ENCODE measurements at places on chromosomes 16 and 17.

- no peak for DNase-seq
Measured at GRCh38 chr16:50207652-50208051, 54.5 kb downstream of the TENT4B start.

DNA sequence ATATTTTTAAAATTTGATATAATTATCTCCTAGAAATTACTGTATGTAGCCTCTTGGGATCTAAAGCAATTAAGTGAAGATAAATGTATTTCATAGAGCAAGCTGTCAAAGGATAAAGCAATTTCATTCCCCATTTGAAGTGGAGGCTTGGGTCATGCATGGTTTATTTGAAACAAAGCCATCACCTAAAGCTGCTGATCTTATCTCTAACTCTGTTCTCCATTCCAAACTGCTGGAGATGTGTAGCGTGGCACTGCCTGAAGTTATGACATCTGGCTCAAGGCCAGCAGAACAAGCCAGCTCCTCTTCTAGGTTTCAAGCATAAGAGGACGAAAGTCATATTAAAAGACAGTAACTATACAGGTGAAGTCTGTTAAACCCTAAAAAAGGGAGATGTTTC, 83.9 kb downstream of the HIC1 start:
- DNase-seq: no peak

- no peak for DNase-seq
Measured at GRCh38 chr16:28504707-28505404, 1.8 kb downstream of the IL27 start.

GRCh38 chr17:58107306-58107705, 24.1 kb downstream of the DYNLL2 start:
- no peak for DNase-seq

DNA sequence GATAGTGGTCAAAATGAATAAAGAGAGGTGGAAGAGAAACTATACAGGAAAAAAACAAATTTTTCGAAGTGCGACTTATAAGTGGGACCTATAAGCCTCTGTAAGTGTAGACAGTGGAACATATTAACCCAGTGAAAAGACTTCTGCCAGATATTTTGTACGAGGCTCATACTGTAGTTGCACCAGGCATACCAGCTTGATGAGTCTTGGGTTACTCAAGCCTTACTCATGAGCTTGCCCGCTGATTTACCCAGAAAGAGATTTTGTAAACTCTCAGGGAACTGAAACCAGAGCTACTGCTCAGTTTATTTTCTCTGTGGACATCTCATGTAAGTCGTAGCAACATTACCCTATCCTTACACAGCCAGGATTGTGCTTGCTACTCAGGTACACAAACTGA, 708.0 kb upstream of the SOX9 start:
- DNase-seq: no peak

DNA sequence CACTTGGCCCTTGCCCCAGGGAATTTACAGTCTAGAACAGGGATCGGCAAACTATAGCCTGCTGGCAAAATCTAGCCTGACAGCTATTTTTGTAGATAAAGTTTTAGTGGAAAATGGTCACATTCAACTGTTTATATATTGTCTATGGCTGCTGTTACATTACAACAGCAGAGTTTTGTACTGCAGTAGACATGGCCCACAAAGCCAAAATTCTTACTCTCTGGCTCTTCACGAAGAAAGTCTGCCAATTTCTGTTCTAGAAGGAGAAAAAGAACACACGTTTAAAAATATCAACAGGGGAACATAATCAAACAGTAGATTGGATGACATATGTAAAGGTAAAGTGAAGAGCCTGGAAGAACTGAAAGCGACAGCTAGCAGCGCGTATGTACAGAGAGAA, 33.2 kb upstream of the CCDC182 start:
- no peak for DNase-seq

- no peak for DNase-seq
Measured at GRCh38 chr17:15157051-15157450, 108.1 kb downstream of the PMP22 start.

- DNase-seq: peak; percentile 72
Measured at GRCh38 chr16:4474192-4474961, at the start of gene NMRAL1. Gene NMRAL1 (minus strand): TSS chr16:4474625. CDS start chr16:4474132, 493 bp downstream.

- no peak for DNase-seq
Measured at GRCh38 chr17:58382108-58382871, 30.3 kb upstream of the SUPT4H1 start.

DNA sequence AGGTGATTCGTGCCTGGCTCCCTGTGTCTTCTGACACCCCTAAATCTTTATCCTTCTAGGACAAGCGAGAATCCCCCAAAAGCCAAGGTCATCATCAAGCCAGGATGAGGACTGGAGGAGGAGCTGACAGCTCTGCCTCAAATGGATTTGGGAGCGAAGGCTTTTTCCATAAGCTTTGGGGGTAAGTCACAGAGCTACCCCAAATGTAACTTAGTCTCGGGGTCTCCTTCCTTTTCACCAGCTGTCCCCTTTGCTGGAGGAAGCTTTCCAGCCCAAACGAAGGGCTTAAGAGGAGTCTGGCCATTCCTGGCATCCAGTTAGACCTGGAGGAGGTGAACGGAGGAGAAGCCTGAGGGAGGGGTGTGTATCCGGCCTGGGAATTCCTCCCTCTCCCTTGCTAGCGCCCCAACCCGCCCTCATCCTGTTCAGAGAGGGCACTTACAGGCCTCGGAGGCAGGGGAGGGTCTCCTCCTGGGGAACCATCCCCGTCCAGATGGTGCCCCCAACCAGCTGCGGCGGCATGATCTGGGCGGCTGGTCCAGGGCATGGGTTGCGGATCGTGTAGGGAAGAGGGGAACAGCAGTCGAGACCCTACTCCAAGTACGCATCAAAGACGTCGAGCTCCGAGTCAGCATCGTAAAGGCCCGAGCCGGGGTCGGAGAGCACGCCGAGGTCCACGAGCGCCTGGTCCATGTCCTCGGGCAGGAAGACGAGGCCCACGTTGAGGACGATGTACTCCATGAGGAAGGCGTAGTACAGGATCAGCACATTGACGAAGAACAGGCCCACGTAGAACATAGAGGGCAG, 938 bp downstream of the DEXI start:
- no peak for DNase-seq

DNA sequence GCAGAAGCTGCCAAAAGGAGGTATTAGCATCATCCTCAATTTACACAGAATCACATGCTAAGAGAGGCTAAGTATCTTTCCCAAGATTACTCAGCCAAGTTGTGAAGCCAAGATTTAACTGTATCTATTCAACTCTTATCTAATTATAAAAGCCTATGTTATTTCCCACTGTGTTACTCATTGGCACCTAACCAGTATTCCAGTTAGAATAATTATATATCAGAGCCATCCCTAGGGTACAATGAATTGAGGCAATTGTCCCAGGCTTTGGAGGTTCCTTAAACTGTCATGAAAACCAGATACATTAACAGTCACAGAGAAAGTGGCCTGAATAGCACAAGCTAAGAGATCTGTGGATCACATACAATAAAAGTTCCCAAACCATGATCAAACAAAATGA, 10.9 kb upstream of the AMFR start:
- no peak for DNase-seq

DNA sequence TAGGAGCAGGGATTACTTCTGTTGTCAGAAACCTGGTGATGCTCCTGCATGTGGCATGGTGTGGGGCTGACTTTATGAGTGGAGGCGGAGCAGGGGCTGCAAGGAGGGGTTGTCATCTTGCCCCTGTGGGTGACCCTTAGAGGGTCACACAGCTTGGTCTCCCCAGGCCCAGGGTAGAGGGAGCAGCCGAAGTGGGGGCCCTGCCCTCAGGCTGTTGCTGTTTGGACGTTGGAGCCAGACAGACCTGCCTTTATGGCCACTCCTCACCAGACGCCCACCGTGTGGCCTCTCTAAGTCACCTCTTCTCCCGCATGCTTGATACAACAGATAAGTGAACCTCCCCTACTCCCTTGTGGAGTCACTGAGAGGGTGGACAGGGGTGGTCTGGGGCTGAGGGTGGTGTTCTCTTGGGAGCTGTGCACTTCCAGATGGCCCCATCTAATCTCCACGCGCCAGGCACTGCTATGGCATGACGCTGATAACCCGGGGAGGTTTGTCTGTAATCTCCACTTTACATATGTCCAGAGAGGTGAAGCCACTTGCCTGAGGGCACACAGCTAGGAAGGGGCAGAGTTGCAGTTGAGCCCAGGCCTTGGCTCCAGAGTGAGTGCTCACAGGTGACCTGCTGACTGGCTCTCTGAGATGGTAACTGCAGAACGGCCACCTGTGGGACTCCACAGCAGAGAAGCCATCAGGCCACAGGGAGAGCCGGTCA, 10.0 kb downstream of the MAP2K3 start:
- no peak for DNase-seq

DNA sequence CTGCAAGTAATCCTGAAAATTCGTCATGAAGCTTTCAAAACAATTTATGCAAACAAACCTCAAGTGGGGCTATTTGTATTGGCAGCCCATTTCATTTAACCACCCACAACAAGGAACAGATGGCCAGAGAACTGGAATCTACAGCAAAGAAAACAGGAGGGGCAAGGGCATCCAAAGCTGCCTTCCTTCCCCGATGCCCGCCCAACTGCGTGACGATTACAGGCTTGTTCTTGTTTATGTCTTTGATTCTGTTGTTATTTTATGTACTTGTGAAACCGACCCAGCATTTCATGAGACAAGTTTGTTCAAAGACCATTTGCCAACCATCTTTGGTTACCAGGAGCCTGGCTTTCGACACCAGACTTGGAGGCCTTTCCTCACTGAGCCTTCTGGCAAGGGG, 59.1 kb upstream of the IRX6 start:
- DNase-seq: no peak

DNA sequence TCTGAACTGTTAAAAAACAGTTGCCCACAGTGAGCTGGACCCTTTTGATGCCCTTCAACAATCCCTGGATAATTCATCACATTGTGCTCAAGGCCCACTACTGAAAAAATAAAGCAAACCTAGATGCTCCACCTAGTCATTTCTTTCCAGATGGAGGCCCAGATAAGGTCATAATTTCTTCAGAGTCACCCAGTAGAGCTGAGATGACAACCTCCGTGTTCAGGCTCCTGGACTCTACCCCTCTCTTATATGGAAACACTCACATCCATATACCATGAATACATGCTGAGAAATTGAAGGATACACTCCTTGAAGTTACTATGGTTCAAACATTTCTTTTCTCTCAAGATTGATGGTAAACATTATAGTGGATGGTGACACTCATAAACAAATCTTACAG, 2.7 kb upstream of the ABCA3 start:
- no peak for DNase-seq

DNA sequence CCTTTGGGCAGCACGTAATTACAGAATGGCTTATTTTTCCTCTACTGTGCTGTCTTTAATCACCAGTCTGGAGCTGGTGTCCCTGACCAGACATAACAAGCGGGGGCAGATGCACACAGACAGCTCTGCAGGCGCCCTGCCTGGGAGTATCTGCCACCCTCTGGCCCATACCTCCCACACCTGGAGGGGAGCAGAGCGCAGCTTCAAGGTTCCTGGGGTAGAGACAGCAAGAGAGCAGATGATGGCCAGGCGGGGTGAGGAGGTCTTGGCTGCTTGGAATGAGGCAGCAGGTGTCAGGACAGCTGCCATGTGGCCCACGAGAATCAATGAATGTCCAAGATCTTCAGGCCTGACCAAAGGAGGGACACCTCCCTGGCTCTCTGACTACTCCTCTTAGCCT, 23.8 kb downstream of the TMEM94 start:
- no peak for DNase-seq

- no peak for DNase-seq
Measured at GRCh38 chr17:16422416-16422815, 7.0 kb downstream of the TRPV2 start.

- no peak for DNase-seq
Measured at GRCh38 chr17:74125156-74125555, 78.3 kb upstream of the RPL38 start.

DNA sequence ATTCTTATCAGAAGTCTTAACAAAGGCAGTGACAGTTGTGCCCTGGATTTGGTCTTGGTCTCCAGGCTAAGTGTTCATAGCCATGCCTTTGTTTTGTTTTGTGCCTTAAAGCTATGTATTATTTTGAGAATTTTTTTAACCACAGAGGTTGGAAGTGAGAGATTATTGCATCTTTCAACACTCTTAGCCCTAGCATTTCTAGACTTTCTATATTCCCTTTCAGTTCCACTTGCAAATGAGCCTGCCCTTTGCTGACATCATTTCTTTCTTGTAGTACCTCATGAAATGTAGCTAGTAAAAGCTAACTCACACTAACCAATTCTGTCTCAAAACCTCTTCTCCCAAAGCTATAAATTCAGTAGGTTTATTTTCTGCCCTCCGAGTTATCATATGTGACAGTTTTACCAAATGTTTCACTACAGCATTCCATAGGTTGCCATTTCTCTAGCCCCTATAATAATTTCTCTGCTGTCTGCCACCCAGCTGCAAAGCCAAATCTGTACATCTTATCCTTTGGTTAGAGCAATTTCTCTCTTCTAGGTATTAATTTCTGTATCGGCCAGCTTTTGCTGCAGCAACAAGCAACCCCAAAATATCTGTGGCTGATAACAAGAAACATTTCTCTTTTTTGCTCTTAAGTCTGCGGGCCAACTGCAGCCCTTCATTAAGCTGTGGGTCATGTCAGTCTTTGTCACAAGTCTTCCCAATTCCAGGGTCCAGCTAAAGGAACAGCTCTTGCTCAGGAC, 14.2 kb upstream of the CCL1 start:
- no peak for DNase-seq

DNA sequence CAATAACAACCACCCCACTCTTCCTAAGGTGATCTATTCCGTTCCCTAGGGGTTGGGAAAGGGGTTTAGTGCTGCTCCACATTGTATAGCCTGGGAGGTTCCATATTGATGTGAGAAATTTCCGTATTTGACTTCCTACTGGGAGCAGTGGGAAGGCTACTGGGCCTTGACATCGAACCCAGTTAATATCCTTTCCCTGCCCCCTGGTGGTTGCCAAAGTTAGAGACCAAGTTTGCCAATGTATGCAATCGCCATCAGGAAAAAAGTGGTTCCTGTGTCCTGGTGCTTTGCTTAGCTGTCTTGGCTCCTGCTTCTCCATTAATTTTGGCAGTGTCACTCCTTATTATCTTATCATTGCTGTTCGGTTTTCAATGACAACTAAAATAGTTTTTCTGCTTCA, 914.9 kb downstream of the KCNJ2 start:
- DNase-seq: no peak

GRCh38 chr16:65142276-65142675, 20.4 kb upstream of the CDH11 start:
- no peak for DNase-seq

- DNase-seq: no peak
Measured at GRCh38 chr17:81579298-81579697, 27.1 kb upstream of the FAAP100 start.

- DNase-seq: no peak
Measured at GRCh38 chr17:40251576-40251975, 32.5 kb downstream of the WIPF2 start.
